Parietal lobe (tissue), 2 donors: ENCODE measurements at places on chromosomes 12 and 14. TPM values are rescaled to one million over a fixed set of nuclear protein-coding genes. Genes with fewer than 3 reads are reported as not detected.

FCF1 gene
- total RNA-seq = 21.0 TPM

TSHR gene
- 0.63 TPM for total RNA-seq

AICDA gene
- total RNA-seq = not detected

RNF34 gene
- 79.2 TPM for total RNA-seq
